ENCODE measurements at places on chromosomes 1 and 21. TPM values are rescaled to one million over a fixed set of nuclear protein-coding genes. Genes with fewer than 3 reads are reported as not detected.

TAL1 gene
- under 0.01 TPM for total RNA-seq

SEMA4A gene
- 0.44 TPM for total RNA-seq

OR2G2 gene
- not detected for total RNA-seq

COA7 gene
- total RNA-seq: 17.2 TPM

SH2D1B gene
- not detected for total RNA-seq

PRKAB2 gene
- total RNA-seq: 16.5 TPM
